HS-27A (cell line): ENCODE measurements at places on chromosomes 6 and 20.

DNA sequence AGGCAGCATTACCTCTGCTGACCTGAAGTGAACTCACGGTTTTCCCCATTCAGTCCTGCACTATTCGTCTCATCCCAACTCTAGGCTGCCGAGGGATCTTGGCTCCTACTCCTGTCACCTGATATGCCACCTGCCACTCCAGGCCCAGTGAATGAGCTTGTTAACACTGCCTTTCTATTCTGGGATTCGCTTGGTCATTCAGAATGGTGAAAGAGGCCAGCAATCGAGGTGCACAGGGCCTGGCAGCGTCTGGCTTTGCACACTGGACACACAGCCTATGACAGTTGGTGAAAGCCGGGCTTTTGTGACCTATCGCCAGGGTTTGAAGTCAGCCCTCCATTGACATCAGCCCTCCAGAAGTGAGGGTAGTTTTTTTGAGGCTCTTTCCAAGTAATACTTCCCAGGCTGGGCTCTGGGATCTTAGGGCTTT is 59.3 kb upstream of the MYL9 start:
- no peak for DNase-seq

DNA sequence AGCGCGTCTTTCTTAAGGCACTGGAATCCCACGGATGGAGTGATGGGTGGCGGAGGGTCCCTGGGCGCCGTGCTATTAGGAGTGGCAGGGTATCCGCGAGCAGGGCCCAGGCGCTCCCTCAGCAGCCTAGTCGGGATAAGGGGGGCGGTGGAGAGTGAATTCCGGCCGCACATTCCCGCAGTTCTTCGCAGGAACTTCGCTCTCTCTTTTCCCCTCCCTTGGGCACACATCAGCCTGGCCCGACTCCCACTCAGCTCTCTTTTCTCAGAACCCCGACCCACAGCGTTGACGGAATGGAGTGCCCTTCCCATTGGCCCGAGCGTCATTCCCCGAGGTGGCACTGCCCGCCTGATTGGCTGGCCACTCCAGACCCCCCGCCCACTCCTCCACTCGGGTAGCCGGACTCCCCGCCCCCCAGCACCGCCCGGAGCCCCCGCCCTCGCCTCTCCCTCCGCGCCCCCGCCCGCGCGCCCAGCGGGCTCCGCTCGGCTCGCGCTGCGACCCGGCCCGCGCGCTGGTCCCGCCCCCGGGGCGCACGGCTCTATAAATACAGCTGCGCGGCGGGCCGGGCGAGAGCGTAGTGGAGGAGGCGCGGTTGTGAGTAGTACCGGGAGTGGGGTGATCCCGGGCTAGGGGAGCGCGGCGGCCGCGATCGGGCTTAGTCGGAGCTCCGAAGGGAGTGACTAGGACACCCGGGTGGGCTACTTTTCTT is at the start of gene ID4:
TSS of gene ID4 (plus strand) at position 572 of the 712 bp plus-strand sequence. CDS start 385 bp downstream, outside the sequence.
- no peak for DNase-seq

GRCh38 chr6:20415304-20415703 is 13.6 kb downstream of the E2F3 start:
- no peak for DNase-seq

- no peak for DNase-seq
These were observed 8.8 kb downstream of the CARMIL1 start for GRCh38 chr6:25287941-25288340.

DNA sequence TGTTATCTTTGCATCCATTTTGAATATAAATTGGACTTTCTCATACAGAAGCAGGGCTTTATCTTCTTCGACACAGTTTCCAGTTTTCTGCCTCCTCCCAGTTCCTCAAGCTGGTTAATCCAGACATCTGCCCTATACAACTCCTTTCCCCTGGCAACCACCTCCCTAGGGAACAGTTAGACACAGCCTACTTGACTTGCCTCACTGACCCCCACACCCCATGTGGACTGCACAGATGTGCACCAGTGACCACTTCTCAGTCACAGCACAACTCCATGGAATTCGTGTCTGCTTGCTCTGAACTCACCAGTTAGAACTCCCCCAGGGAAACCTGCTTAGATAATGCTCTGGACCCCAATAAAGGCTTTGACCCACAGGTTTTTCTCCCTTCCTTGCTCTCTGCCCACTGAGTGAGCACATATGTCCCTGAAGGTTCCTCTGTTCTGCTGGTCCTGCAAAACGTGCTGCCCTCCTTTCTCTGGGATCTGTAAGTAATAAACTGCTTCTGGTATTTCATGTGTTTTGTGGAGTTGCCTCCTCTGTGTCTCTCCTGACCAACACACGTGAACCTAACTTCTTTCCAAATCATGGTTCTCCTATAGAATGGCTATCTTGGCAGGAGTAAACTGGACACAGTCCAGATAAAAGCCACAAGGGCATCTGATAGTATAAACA is 351.2 kb downstream of the CD83 start:
- DNase-seq: no peak

DNA sequence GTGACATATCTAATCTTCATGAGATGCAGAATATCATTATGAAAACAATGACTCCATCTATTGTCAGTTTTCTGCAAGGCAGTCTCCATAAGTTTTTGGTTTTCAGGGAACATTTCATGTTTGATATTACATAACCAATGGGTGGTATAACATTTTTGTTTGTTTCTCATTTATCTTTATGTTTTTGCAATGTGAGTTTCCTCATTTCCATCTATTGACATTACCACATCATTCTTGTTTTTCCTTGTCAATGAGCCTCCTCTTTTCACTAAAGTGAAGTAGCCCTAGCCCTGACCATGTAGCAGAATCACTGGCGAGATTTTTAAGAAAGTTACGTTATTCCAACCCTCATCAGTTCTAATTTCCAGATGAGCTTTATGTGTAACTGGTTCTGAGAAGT is 4.4 kb downstream of the EFHC1 start:
- DNase-seq: no peak

DNA sequence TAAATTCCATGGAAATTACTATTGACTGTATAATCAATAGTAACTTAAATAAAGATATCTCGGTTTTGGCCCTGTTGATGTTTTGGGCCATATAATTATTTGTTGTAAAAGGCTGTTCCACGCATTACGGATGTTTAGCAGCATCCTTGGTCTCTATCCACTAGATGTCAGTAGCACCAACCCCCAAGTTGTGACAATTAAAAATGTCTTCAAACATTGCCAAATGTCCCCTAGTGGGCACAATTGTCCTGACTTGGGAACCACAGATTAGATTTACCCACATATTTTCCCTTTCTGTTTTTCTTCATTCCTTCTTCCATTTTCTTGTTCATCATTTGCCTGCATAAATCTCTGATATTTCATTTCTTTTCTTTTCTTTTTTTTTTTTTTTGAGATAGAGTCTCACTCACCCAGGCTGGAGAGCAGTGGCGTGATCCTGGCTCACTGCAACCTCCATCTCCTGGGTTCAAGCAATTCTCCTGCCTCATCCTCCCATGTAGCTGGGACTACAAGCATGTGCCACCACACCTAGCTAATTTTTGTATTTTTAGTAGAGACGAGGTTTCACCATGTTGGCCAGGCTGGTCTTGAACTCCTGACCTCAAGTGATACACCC is 13.6 kb upstream of the WFDC8 start:
- DNase-seq: peak; percentile 39

DNA sequence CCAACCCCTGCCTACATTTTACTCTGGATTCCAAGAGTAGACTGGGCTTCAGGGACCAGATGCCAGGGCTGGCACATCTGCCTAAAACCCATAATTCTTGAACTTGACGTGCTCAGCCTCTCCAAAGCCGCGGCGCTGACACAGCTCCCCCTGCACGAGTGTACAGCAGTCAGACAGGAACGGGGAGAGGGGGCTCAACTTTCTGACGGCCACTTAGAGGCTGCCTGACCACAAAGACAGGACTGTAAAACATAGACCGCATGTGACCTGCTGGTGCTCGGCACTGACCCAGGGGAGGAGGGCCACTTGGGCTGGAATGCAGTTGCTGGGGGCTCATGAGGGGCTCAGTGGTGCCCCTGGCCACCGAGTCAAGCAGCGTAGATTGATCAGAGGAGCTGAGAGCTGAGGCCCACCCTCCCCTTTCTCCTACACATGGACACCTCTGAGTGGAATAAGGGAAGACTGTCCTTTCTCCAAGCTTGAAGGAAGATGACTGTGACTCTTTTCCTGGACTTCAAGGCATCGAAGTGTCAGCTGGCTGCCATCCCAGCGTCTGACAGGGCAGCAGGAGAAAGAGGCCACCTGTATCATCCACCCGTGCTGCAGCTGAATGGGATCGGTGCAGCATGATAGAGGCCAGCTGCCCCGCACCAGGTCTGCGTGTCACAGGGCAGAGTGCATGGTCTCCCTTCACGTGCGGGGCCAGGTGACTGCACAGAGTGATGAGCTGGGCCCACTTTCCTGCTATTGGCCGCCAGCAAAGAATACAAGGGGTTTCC is 171.3 kb upstream of the AGPAT4 start:
- DNase-seq: no peak

GRCh38 chr6:143884216-143884900 is 20.1 kb downstream of the ZC2HC1B start:
- no peak for DNase-seq

DNA sequence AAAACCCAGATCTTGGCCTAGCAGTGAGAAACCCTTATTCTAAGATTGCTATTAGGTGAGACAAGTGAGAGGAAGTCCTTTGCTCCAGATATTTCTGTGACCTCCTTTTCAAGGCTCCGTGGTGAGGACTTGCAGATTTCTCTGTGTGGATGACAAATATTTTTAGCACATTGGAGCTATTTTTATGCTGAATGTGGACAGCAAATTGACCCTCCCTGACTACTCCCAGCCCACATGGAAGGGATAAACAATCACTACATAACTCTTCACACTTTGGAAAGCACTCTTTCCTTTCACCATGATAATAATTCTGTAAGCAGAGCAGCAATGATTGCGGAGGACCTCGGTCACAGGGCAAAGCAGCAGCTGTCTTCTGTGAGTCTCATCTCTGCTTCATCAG is 88.0 kb upstream of the ADGRF1 start:
- DNase-seq: no peak

- no peak for DNase-seq
These were observed 176.3 kb downstream of the SCP2D1 start for GRCh38 chr20:18989736-18990474.

GRCh38 chr6:96466147-96466863 is 55.3 kb upstream of the UFL1 start:
- DNase-seq: no peak
